Lower leg skin (tissue), 4 donors: ENCODE measurements at places on chromosomes 11 and 22.

DNA sequence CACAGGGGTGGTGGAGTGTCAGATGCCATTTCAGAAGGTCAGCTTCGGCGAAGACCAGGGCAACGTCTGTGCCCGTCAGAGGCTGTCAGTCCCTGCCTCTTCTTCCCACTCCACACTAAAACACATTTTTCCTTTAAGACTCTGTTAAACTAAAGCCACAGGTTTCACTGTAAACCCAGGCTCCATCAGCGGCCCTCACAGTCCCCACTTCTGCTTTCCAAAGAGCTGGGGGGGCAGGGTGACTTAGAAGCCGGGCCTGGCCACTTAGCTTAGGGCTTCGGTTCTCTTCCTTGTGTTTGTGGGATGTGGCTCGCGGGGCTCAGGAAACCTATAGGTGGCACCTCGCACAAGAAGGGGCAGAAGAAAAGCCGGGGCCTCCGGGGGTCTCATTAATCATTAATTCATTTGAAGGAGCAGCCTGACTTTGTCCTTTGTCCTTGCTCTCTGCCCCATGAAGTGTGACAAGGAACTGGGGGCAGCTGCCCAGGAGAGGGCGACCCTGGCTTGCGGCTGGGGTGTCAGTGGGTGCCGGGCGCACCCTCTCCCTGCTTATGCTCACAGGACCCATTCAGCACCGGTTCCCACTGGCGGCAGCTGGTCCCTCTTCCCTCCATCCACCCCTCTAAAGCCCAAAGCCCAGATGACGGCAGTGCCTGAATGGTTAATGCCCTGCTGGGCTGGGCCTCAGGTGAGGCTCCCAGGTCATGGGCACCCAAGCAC is 4.1 kb downstream of the SLC25A45 start:
- DNase-seq: no peak

- DNase-seq: no peak
Measured at GRCh38 chr11:61675826-61676225, 4.4 kb upstream of the DAGLA start.

GRCh38 chr11:35761899-35762298 is 99.3 kb downstream of the TRIM44 start:
- DNase-seq: no peak

DNA sequence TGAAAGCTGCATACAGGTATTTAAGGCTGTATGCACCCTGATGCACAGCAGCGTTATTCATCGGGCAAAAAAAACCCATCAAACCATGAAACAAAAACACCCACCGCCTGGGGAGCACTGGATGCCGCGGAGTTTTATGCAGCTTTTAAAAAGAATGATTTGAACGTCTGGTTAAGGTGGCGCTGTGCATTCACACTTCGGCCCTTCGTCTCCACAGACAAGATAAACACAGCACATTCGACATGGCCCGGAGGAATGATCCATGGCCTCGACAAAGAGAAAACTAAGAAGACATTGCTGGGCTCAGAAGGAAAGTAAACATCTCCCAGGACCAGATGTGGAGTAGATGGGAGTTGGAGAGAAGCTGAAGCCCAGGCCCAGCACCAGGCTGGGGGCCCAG is 40.8 kb upstream of the GAL start:
- peak; percentile 31 for DNase-seq

DNA sequence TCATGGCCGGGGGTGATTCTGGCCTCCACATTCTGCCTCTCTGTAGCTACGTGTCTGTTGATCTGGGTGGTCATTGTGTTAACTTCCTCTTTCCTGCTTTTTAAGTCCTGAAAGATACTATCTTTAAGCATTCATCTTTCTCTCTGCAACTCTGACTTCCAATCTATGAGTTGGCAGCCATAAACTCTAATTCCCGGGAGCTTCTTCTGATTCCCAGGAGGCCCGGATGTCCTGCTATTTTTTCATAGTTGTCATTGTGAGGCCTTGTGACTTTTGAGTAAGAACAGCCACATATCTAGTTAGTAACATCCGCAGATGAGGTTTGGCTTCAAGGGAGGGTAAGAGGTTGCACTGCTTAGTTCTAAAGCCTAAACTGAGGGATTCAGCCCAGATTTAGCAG is 107.8 kb downstream of the SYN3 start:
- no peak for DNase-seq

GRCh38 chr11:58059007-58059350 is 28.2 kb downstream of the OR6Q1 start:
- no peak for DNase-seq

GRCh38 chr22:41587347-41587723 is 2.3 kb downstream of the PMM1 start:
- no peak for DNase-seq

GRCh38 chr11:65814131-65814985 is 19.4 kb upstream of the SNX32 start:
- no peak for DNase-seq

GRCh38 chr11:111019451-111019850 is 226.1 kb upstream of the POU2AF2 start:
- DNase-seq: no peak

- no peak for DNase-seq
Measured at GRCh38 chr22:42317691-42318547, 47.5 kb upstream of the TCF20 start.

- DNase-seq: no peak
Measured at GRCh38 chr11:65692367-65692766, 19.7 kb upstream of the KAT5 start.

- DNase-seq: no peak
Measured at GRCh38 chr11:64967375-64967774, 4.5 kb downstream of the MAJIN start.

DNA sequence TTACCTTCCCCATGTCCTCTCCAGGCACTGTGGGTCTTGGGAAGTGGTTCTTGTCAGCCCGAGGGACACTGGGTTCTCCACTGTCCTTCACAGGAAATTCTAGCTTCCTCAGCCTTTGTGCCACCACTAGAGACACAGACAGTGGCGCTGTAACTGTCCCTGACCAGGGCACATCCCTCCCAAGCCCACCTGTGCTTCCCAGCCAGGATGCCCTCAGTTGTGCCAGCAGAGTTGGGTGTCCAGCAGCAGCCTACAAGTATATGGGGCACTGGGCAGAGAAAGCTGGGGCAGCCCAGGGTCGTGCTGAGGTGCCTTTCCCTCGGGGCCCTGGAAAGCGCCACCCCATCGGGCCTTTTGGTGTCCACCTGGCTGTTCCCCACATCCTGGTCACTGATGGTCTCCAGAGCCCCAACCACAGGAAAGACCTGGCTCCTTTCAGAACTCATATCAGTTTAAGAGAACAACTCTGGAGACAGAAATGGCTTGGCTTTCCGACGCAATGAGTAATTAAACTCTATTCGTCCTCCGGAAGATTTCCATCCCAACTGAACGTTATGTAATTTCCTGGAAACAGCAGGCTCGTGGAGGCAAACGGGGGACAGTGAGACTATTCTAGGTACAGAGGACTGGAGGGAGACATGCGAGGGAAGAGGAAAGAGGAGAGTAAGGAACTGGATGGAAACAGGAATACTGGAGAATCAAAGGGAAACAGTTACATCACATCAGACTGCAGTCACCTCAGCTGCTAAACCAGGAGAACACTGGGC is 28.6 kb downstream of the PPP2R1B start:
- no peak for DNase-seq

DNA sequence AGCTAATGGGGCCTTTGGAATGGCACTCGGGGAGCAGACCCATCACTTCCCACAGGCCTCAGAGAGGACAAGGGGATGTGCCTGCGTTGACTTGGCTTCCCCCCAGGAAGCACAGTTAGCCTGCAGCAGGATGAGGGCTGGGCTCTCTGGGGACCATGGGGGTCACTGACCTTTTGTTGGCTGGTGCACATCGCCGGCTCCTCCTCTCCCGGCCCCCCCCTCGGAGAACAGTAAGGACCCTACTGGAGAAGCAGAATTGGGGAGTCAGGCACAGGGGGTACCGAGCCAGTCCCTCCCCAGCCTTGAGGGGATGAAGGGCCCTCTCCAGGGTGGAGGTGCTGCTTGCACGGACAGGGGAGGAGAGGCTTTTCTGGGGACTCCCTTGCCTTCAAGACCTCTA is 32.8 kb downstream of the NRXN2 start:
- DNase-seq: no peak

- DNase-seq: no peak
Measured at GRCh38 chr22:30270832-30271231, 4.2 kb upstream of the OSM start.

DNA sequence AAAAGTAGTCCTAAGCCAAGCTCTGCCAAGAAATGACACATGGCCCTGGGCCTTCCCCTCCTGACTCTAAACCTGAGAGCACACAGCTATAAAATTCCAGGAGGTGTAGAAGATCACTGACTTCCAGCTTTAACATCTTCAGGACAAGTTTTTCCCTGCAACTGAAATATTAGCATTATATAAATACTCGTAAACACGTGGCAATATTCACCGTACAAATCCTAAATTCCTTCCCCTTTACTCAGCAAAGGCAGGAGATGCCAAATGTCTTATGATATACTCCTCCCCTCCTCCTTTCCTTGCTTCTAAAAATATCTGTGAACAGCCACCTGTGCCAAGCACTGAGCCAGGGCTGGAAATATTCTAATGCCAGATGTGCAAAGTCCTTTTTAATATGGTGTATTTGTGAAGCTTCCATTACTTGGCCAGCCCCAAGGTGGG is 194.0 kb downstream of the LARGE1 start:
- no peak for DNase-seq

DNA sequence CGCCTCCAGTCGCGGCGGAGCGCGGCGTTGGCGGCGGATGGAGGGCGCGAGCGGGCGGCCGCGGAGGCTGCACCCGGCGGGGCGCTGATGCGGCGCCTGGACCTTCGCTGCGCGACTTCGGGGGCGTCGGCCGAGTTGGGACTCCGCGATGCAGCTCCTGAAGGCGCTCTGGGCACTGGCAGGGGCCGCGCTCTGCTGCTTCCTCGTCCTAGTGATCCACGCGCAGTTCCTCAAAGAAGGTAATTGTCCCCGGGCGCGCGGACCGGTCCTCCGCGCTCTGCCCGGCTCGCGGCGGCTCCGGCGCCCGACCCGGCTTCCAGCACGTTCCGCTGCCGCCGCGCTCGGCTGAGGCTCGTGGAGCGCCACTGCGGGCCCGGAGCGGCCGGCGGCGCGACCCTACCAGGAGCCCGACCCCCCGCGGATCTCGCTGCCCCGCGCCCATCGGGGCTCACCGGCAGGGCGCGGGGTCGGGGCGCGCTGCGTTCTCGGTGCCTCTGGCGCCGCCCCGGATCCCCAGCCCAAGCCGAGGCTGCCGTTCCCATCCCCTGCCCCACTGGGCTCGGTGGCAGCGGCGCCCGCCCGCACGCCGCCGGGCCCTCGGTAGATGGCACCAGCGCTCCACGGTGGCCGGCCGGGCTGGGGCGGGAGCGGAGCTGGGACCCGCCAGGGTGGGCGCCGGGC is 1251.2 kb downstream of the BRD1 start:
- DNase-seq: no peak

DNA sequence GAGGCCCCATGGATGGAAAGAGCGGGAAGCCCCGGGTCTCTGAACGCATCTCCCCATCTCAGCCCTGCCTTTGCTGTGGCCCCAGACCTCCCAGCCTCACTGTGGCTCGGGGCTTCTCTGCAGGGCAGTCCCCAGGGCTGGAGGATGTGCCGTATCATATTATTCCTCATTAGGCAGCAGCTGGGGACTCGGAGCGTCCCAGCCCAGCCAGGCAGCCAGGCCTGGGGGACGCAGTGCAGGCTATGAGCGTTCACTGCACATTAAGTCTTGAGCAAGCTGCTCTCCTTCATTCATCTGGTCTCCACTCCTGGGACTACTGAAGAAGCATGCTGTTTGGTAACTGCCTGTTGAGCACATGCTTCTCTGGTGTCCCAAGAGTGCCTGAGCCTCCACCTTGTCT is 226.8 kb upstream of the TBCEL start:
- DNase-seq: no peak

GRCh38 chr11:74933765-74934164 is 15.1 kb downstream of the XRRA1 start:
- DNase-seq: no peak

- DNase-seq: peak; percentile 31
Measured at GRCh38 chr11:45777127-45777969, 27.6 kb upstream of the SLC35C1 start.

GRCh38 chr22:48803948-48804810 is 1023.5 kb downstream of the BRD1 start:
- peak; percentile 72 for DNase-seq

GRCh38 chr22:50271519-50271970 is 1.4 kb upstream of the MAPK11 start:
- DNase-seq: no peak

DNA sequence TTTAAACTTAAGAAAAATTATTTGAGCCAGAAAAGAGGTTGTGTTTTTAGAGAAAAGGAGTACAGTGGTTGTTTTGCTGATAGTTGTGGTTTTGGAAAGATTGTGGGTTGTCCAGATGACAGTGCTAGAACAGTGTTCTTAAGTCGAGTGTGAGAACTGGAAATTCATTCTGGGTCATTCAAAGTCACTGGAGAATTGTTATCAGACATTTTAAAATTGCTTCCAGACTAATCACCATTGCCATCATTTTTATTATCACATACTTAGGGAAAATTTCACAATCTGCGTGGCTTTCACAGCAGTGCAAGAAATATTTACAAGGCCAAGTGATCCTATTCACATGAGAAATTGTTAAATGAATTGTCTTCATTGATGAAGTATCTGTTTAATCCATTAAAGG is 242.2 kb upstream of the DDI1 start:
- DNase-seq: no peak

GRCh38 chr22:17095538-17095937 is 10.7 kb downstream of the IL17RA start:
- DNase-seq: peak; percentile 18

- DNase-seq: no peak
Measured at GRCh38 chr22:23509571-23510302, 70.4 kb downstream of the IGLL1 start.

DNA sequence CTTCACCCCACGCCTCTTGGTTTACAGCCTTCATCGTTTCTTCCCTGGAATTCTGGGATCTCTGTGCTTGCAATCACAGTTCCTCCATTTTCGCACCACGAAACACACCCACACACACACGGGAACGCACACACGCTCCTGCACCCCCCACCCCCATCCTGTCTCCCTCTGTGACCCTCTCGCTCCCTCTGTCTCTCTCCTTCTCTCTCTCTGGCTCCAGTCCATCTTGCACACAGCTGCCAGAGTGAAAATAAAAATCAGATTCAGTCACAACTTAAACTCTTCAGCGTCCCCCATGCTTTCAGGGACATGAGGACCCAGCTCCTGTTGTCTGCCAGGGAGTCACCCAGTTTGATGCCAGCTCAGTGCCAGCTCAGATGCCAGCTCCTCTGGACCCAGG is 3.0 kb downstream of the GAL start:
- DNase-seq: no peak

DNA sequence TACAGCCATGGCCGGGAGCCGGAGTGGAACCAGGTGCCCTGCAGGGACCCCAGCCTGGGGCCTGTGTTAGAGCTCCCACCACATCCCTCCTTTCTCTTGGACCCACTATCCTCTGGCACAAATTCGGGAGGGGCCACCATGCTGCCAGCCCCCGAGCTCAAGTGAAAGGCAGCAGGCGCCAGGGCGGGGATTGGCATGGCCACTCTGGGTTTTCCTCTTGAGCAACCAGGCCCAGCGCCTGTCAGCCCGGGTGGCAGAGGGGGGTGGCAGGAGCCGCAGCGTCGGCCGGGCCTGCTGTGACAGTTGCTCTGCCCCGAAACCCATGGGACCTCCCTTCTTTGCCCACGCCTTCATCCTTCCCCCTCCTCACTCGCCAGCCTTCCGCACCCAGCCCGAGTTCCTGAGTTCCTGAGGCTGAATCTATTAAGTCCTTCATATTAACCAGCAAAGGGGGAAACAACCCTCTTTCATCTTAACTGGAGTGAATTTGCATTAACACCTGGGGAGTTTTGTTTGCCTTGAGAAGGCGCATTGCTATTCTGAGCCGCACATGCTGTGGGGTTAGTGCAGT is 16.8 kb upstream of the CABP7 start:
- DNase-seq: no peak

GRCh38 chr22:26502688-26503561 is 9.3 kb downstream of the TFIP11 start:
- DNase-seq: no peak
